ENCODE measurements at places on chromosomes 1 and 21.

- peak; percentile 24 for DNase-seq
Measured at GRCh38 chr1:39845569-39846566, 37.4 kb downstream of the TRIT1 start.

- no peak for DNase-seq
Measured at GRCh38 chr21:42971897-42972275, 2.5 kb upstream of the PKNOX1 start.

GRCh38 chr1:13916530-13916929, 216.5 kb downstream of the PRDM2 start:
- no peak for DNase-seq

DNA sequence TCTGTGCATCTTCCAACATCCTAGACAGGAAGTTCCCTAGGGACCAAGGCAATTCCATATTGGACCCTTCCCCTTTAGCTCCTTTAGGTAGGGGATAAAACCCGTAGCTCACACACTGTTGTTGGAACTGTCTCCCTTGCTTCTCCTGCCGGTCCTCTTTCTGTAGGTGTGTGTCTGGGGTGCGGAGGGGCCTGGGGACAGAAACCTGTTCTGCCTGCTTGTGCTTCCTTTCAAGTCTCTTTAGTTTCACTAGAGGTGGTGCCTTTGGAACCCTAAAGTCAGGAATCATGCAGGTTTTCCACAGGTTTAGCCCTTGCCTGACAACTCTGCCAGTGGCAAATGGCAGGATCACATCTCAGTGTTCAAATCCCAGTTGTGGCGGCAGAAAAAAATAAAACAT, 74.6 kb upstream of the PTGFRN start:
- DNase-seq: no peak

DNA sequence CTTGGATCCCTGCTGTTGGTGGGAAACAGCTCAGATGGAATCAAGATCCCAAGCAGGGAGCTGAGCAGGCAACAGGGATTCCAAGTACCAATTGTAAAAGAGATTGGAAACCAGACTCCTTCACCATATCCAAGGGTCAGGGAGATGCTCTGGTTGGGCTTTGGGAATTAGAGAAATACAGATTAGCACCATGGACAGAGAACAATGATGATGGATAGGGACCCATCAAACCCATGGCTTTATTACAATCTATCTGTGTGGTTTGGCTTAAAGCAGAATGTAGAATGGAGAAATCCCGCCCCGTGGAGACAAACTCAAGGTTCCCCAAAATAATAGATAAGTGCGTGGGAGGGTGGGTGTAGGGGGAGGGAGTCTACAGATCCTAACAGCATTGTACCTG, 120.7 kb upstream of the CSF3R start:
- no peak for DNase-seq

GRCh38 chr1:84253891-84254290, 47.6 kb upstream of the SAMD13 start:
- peak; percentile 32 for DNase-seq

- no peak for DNase-seq
Measured at GRCh38 chr1:101781201-101781831, 215.4 kb downstream of the OLFM3 start.

DNA sequence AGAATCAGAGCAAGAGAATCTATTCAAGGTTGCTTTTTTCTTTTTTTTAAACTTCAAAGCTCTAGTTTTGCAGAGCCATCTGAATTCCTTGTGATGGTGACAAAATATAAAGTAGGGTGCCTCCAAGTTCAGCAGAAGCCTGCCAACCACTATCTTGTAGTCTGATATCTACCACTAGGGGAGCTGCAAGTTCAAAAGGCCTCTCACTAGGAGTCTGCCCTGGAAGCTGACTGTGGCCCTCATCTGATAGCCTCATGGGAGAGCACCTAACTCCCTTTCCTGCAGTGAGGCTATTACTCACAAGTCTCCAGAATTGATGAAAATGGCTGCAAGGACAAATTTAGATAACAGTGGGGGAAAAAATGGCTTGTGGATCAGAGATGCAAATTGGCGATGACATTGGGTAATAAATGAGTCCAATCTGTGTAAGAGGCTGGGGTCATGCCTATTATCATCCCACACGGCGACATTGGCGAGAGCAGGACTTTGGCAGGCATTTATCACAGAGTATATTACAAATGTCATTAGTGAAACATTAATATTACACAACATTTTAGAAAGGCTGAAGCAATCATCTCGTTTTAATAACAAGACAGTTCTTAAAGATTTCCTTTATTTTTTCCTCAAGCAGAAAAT, 10.7 kb upstream of the ZP4 start:
- no peak for DNase-seq

GRCh38 chr1:60503266-60503925, 429.8 kb upstream of the C1orf87 start:
- no peak for DNase-seq

- no peak for DNase-seq
Measured at GRCh38 chr1:66563941-66564630, 30.1 kb downstream of the SGIP1 start.

GRCh38 chr1:171985639-171986038, 144.3 kb downstream of the DNM3 start:
- DNase-seq: no peak

DNA sequence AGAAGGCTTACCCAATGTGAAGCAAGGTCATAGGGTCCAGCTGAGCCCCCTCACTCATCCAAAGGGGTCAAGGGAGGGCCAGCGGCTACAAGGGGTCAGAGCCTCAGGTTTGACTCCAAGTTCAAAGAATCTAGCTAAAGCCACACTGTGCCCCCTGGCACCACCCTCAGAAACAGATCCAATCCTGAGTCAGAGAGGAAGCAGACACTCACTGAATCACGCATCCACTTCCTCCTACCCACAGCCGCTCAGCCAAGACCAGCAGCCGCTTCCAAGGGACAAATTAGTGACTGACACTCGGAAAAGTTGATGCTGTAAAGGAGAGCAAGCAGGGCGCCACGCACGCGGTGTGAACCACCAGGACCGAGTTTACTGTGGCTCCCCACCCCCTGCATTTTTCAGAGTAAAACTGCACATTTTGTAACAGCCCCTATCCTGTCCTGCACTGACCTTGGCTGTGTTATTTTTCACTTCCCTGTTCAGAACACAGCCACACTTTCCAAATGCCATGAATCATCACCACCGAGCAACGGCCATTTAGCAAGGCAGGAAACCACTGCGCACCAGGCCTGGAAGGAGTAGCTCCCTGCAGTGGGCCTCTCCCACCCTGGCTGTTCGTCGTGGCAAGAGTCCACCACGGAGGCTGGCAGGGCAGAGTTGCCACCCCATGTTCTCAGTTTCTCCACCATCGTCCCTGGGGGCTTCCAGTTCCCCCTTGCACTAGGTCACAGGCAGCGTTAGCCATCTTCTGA, 147.8 kb downstream of the TOMM20 start:
- peak; percentile 65 for DNase-seq

GRCh38 chr1:54070171-54070837, 16.9 kb downstream of the TCEANC2 start:
- no peak for DNase-seq

GRCh38 chr1:9863371-9863770, 39.6 kb upstream of the CLSTN1 start:
- DNase-seq: no peak

DNA sequence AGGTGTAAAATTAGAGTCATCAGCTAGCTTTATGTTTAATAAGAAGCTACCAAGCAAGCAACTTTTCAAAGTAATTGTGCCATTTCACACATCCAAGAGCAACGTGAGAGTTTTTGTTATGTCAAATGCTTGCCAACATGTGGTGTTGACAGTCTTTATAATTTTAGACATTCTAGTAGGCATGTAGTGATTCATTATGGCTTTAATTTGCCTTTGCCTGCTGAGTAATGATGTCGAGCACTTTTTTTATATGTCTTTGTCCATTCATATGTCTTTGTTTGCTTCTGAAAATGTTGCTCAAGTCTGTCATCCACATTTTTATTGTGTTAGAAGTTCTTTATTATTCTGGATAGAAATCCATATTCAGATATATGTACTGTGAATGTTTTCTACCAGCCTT, 21.4 kb upstream of the CHIT1 start:
- no peak for DNase-seq

GRCh38 chr21:34693192-34693810, 24.5 kb downstream of the CLIC6 start:
- DNase-seq: no peak

DNA sequence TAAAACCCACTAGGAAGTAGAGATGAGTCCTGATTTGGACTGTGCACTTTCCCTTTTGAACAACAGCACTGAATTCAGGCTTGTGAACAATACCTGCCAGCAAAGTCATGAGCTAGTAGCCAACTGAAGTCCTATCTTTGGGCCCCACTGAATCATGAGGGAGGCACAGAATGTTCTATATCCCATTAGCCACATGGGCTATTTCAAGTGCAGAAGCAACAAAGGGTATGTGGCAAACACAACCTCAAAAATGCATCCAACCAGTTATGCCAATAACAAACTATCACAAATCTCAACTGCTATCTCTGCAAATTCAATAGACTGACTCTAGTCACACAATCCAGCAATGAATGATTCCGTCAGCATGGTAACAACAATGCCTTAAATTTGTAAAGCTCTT, 276.0 kb downstream of the MRPL39 start:
- no peak for DNase-seq

DNA sequence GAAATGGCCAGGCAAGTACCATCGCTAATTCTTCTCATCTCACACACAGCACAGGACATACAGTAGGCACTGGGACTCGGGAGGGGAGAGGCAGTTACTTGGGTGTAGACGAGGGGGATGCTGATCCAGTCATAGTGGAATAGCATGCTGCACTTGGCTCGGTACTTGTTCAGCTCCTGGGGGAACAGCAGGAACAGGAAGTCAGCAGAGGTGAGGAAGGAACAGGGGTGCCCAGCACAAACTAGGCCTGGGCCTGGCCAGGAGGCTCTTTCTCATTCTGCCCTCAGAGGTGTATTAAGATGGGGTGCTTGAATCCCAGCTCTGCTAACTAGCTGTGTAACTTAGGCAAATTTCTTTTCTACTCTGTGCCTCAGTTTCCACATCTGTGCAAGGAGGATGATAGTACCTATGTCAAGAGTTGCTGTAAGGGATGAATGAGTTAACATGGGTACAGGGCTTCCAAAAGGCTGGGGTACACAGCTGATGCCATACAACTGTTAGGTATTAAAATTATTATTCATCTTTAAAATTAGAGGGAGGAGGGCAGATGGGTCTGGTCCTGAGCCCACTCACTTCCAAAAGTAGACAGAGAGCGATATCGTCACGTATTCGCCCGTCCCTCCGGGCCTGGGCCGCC, 2.4 kb downstream of the BEST4 start:
- DNase-seq: no peak

DNA sequence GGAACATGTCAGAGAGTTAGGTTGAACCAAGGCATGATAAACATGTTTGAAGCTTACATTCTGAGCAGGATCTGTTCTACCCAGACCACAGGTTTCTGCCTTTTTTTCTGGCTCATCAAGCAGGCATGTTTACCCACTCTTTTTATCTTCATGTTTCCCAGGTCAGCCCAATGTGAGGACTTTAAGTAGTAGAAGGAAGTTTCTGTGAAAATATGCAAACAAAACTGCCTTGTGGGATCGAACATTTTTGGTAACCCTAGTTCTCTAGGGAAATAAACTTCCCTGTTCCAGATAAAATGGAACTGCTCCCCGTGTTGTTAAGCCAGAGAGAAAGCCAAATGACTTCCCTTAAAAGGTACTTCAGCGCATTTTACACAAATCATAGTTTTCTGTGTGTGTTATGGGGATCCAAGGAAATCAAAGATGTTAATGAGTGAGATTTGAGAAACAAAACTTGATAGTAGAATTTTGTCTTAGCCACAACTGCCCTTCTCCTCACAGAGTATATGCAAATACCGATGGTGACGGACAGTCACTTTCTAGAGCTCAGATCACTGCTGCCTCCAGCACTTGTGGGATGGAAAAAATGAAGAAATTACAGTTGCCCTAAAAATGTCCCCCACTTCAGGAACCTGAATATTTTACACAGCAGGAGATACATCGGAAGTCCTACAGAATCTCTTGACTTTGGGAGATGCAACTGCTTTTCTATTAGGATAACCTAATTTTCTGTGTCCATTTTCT, 765 bp upstream of the HIPK1 start:
- no peak for DNase-seq

DNA sequence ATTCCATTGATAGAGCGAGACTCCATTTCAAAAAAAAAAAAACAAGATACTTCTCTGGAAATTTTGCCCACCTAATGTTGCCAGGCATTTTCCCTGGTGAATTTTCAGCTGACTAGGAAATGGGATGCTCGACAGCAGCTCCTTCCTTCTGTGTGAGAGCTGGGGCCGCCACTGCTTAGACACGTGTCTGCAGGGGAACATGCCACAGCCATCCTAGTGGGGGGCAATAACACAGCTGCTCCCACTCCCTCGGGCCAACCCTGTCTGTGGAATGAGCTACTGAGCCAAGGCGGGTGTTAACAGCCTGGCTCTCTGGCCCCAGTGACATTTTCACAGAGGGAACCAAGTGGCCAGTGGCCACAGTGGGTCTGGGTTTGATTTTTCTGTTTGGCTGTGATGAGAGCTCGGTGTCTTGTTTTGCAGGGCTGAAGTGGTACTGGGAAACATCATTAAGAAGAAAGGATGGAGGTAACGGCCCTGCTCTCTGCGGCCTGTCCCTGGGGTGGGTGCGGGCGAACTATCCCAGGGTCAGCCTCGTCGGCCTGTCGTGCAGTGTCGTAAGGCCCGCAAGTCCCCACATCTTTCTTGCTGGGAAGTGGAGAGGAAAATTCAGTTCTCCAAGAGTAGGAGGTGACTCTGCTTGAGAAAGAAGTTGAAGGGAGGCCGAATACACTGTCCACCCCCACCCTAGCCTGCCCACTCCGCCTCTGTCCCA, 39.2 kb downstream of the KCNAB2 start:
- DNase-seq: no peak

DNA sequence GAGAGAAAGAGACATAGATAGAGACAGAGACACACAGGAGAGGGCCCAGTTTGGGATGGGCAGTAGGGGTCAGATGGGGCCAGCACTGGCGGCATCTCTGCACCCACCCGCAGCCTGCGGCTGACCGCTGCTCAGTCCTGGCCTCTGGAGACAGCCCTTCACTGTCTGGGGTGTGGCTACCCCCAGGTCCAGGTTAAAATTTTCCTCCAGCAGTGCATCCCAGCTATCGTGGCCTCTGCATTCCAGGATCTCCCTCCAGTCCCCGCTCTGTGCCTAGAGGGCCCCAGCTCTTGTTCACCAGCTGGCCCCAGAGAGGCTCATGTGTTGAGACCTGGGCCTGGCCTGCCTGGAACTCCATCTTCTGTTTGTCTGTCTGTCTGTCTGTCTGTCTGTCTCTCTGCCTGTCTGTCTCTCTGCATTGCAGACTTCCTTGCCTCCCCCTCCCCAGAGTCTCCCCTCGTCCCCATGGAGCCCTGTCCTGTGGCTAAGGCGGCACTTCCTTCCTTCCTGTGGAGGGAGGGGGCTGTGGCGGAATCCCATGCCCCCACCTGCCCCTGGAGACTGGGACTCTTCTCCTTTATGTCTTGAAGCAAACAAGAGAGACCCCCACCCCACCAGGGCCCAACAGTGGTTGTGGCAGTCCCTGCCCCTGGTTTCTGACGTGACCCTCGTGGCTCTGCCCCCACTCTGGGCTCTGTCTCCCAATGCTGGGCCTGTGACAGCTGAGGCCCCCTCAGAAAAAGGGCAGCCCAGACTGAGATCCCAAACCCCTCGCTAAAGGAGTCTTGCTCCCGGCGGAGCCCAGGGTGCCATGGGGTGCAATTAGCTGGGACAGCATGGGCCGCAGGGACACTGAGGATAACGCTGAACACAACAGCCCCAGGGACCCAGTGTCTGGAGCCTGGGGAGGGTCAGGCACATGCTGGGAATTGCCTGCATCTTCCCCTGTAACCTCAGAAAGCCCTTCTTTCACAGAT, 241.8 kb downstream of the NPHP4 start:
- DNase-seq: no peak

Measured in C1 segment of cervical spinal cord (tissue), 14 donors.